ENCODE measurements at places on chromosomes 3 and 15. TPM values are rescaled to one million over a fixed set of nuclear protein-coding genes. Genes with fewer than 3 reads are reported as not detected.

GRCh38 chr3:38210141-38210757, 44.9 kb downstream of the OXSR1 start:
- DNase-seq, result no peak

GRCh38 chr3:48688032-48688736, 2.5 kb upstream of the NCKIPSD start:
- no peak for DNase-seq

The CCDC174 gene
- 35.0 TPM for polyA plus RNA-seq

DNA sequence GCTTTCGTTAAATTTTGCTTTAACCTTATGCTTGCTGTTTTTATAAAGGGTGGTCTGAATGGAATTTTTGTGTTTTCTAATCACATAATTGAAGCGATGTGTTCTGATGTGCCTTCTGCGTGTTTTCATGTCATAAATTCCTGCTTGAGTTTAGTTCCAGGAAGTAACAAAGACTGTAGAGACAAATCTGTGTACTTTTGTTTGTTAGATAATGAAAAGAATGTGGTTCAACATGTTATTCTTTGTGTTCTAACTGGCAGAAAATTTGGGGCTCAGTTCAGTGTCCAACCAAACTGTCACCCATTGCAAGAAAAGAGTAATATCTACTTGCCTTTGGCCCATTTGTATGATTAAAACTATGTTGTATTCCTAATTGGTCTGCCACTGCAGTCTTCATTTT, 324.0 kb downstream of the DIPK2A start:
- DNase-seq, result no peak

DNA sequence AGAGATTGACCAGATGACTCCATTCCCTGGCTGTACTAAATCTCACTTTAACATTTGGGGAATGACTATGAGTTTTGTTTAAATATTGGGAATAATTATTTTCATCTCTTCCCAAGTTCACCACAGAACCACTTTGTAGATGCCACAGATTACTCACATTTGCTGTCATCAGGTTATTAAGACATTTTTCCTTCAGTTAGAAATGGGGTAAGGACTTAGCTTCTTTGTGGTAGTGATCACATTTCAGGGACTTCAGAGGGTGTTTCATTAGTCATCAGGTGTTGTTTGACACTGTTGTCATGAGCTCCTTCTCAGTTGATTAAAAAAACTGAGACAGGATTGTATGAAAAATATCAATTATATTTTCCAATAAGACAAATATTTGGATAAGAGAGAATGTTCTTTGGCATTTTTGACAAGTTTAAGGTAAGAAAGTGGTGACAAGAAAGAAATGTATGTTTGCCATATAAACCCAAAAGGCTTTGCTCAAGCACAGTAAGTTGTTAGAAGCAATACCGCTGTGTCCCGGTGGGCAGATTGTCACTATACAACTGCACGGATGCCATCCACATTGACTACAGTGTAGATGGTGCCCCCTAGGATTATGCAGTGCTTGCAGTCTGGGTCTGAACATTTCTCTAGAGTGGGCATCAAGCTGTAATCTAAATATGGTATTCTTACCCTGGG, 22.3 kb downstream of the FBXL2 start:
- DNase-seq, result no peak

The TMA7 gene
- 264 TPM for polyA plus RNA-seq

- no peak for DNase-seq
Observed at GRCh38 chr3:53807117-53807810, 39.0 kb downstream of the CHDH start.

The CYP19A1 gene
- not detected for polyA plus RNA-seq

DNA sequence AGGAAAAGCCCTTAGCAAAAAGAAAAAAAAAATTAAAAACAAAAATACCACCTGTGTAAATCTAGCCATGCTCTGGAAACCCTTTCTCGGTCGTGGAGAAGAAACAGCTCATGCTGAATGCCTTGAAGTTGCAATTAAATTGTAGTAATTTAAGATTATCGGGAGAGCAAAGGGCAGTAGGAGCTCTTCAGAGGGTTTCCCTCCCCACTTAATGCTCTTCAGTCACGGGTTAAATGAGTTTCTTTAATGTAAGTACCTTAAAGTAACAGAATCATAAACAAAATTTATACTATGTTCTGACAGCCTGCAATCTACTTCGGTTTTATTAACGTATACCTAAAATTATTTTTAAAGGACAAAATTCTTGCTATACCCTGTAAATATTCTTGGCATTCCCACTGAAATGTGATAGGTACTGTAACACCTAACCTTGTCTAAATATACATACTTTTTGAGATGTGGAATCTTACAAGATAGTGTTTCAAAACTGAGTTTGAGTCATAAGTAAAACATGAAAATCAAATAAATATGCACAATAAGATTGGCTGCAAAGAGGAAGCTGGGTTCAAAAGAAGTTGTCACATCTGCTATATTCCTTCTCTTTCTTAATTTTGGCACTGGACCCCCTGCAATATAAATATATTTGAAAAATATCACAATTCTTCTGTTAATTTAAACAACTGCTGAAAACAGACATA, 5.3 kb downstream of the FOXP1 start:
- DNase-seq, result no peak

The ZCWPW2 gene
- polyA plus RNA-seq, result 2.6 TPM

DNA sequence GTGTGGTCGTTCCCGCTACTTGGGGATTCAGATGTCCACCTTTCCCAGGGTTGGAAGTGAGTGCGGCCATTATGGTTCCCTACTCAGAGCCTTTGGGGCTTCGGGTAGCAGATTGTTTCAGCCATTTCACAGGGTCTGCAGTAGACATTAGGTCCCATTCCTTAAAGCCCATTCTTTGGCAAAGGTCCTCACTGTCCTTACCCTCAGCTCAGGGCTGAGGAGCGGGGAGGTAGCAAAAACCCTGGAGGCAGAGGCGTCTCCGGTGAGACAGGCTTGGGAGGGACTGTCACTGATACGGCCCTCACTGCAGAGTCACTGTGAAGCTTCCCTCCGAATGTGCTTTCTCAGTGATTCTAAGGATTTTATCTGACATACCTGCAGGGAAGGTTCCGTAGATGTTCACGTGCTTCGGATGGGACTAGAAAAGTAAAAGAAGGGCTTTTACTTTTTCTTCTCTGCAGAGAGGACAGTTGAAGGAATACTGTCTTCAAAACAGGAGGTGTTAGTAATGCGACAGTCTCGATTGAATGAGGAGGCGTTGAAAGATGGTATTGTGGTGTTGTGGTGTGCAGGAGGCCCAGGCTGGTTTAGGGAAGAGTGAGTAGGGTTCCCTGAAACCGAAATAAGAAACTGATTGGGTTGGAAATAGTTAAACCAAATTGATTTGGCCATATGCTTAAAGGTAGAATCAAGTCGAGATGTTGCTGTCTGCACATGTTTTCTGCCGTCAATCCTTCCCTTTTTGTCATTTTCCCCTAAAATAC, 630 bp downstream of the ATP6V1A start:
- DNase-seq, result no peak

The MEIS2 gene
- 129 TPM for polyA plus RNA-seq

The GCSAM gene
- 1.8 TPM for polyA plus RNA-seq

All from left renal pelvis (tissue), 4 donors.